ENCODE measurements at places on chromosomes 11 and 22.

- no peak for DNase-seq
Measured at GRCh38 chr11:110968348-110969062, 256.3 kb upstream of the ARHGAP20 start.

DNA sequence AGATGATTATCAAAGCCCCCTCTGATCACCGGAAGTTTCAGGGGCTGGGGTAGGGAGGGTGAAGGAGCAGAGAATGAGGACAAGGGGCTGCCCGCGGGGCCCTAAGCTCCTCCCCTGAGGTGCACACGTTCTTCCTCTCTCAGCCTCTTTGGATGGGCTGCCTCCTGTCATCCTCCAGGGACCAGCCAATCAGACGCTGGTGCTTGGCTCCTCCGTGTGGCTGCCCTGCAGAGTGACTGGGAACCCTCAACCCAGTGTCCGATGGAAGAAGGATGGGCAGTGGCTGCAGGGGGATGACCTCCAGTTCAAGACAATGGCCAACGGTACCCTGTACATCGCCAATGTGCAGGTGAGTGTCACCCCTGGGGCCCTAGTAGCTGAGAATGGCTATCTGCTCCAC lies 7.5 kb downstream of the ROBO3 start:
- no peak for DNase-seq

DNA sequence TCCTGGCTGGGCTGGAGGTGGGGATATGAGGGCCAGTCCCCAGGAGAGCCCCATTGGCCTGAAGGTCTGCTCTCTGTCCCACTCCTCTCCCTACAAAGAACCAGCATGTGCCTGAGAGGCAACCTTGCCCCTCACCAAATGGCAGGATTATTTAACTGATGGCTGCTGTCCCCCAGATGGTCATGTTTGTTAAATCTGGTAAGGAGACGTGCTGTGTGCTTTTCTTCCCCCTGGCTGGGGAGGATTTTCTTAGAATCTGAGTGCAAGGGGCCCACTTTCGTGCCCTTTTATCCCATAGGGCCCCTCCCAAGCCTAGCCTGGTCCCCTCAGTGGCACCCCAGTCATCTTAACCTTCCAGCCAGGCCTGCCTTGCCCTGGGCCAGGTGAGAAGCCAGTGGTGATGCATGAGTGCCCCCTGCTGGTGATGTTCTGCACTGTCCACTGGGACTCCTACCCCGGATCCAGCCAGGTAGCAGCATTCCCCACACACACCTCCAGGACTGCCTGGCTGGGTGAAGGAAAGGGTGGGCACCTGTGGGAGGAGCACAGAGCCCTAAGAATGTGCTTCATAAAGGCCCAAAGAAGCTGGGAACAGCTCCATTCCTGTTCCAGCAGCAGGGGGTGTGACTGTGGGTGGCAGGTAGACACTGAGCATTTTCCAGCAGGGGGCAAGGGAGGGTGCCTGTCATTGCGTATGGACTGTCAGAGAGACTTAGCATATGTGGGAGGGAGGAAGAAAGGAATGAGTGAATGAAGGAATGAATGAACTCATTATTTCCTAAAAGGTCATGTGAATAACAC lies 28.9 kb downstream of the MFNG start:
- peak; percentile 49 for DNase-seq

GRCh38 chr22:37202001-37202555 lies 10.2 kb downstream of the SSTR3 start:
- DNase-seq, result no peak

DNA sequence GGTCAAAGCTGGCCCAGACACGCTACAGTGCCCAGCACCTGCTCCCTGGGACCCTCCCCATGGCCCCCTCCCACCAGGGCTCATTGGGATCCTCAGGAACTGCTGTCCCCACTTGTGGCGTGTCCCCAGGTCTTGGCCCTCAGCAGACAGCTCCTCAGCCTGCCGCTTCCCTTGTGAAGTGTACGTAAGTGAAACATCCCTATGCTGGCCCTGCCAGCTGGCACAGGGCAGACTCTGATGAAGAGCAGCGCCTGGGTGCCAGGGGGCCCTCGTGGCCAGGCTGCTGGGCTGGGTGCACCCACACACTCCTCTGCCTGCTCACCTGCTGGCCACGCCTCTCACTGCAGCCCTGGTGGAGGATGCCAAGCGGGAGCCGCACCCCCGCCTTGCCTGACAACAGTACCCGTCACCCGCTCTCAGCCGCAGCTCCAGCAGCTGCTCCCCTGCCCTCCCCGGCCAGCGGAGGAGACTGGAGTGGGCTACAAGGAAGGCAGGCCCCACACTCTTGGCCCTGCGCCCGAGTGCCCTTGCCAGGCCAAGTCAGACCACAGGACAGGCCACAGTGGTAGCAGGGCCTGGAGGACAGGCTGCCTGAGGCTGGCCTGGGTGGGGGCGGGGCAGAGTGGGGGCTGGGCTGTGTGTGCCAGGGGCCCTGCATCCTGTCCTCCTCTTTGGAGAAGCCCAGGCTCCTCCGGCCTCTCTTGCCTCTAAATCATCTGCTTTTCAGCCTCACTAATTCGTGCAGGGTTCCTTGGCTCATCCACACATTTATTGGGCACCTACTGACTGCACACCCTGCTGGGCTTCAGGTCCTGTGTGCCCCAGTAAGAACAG lies 39.5 kb downstream of the IGF2 start:
- DNase-seq, result no peak

GRCh38 chr22:28151151-28151816 lies 232.2 kb upstream of the PITPNB start:
- no peak for DNase-seq

- DNase-seq, result no peak
Measured at GRCh38 chr11:118232659-118233058, 7.8 kb upstream of the JAML start.

DNA sequence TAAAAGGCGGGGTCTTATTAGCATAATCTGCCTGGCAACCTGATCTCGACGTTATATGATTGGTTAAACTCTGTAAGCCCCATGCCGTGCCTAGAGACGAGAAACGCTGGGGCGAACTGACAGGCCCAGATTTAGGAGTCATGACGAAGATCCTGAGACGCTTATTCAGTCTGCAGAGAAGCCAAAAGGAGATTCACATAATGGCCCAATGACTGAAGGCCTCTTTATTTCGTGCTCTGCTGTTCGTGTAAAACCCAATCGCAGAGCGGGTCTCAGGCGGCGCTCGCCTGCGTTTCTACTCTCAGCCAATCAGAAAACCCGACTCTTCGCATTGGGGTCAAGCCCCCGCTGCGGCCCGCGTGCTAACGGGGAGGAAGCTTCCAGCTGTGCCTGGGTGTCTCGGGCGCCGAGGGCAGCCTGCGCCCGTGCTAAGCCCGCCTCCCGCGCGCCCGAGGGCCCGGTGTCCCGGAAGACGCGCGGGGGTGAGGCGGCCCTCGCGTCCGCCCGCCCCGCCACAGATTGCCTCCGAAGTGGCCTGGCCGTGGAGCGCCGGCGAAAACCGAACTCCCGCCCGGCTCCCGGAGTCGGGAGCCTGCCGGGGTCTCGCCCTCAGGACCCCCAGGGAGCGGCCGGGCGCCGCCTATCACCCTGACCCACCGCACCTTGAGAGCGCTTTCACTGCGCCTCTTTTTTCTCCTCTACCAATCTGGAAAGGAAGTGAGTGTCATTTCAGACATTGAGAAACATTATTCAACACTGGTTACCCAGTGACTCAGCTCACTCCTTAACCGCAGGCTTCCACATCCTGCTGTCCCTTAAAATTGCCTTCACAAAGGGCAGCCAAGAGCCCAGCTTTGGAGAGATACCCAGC lies 446 bp upstream of the PRDM10 start:
- DNase-seq, result peak; percentile 86

- DNase-seq, result no peak
Measured at GRCh38 chr22:27378311-27378800, 423.2 kb downstream of the MN1 start.

- DNase-seq, result no peak
Measured at GRCh38 chr11:3189886-3190583, 24.9 kb upstream of the OSBPL5 start.

GRCh38 chr22:26887916-26888315 lies 230.5 kb downstream of the MIAT start:
- no peak for DNase-seq

DNA sequence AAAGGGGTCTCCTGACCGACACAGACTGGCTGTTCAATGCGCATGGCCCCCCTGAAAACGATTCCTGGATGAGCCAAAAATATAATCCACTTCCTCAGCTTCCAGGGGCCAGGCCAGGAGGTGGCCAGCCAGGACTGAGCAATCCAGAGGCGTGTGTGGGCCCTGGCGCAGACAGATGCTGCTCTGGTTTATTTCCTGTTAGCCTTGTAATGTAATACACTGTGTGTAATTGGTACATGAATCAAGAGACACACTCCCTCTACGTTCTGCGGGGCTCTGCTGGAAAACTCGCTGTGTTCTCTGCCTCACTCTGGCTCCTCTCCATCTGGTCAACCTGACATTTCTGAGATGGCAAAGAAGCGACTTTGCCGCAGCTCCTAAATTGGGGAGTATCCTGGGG lies 26.3 kb upstream of the ISX start:
- no peak for DNase-seq

GRCh38 chr11:28209906-28210305 lies 101.7 kb downstream of the METTL15 start:
- DNase-seq, result no peak

GRCh38 chr11:967995-968751 lies 42.5 kb downstream of the AP2A2 start:
- DNase-seq, result no peak

DNA sequence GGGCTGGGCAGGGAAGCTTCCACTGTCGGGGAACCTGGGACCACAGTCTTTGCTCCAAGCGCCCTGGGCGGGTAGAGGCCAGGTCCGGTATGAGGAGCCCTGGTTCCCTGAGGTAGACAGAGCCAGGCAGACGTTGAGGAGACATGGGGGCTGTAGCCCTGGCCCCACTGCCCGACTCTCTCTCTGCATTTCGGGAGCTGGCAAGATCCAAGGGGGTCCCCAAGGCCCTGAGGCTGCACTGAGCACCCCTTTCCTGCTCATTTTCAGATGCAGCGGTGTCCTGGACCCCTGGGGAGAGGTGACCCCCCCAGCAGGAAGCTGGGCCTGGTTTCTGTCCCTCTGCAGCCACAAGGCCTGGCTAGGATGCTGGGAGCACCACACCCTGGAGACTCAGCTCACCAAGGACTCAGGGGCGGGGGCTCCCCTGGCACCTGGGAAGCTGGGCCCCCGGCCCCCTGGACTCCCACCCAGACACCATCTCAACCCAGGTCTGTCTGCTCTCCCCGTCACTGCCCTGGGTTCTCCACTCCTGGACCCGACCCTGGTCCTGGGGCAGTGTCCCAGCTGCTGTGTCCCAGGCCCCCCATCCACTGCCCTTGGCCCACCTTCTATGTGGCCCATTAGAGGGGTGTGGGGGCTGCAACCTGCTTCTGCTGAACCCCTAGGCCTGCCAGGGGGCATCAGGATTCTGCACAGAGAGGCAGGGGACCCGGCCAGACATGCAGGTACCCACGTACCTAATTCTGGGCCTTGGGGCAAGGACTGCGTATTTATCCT lies 15.0 kb upstream of the MUC6 start:
- no peak for DNase-seq

GRCh38 chr11:1643146-1643690 lies 13.6 kb downstream of the KRTAP5-5 start:
- no peak for DNase-seq

- DNase-seq, result no peak
Measured at GRCh38 chr11:67301313-67301921, 1.9 kb upstream of the SSH3 start.

DNA sequence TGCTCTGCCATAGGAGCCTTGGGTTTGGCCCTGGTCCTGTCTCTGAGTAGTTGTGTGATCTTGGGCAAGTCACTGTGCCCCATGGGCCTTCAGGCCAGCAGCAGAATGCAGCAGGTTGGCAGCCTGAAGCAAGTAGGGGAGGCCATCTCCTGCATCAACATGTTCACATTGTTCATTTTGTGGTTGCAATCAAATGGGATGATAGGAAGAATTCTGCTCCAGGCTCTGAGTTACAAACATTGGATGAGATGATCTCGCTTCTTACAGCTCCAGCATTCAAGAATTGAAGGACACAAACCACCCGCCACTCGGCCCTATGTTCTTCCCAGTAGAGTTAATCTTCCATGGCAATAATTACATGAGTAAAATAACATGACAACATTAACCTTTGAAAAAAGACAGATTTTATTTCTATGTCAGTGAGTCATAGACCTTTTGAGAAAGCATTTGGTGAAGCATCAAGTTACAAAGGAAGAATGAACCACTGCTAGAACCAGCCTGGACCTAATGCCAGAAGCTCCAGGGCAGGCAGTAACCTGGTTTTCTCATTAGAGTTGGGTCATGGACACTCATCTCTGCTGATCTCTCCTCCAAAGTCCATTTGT lies 308.3 kb upstream of the NCAM1 start:
- no peak for DNase-seq

DNA sequence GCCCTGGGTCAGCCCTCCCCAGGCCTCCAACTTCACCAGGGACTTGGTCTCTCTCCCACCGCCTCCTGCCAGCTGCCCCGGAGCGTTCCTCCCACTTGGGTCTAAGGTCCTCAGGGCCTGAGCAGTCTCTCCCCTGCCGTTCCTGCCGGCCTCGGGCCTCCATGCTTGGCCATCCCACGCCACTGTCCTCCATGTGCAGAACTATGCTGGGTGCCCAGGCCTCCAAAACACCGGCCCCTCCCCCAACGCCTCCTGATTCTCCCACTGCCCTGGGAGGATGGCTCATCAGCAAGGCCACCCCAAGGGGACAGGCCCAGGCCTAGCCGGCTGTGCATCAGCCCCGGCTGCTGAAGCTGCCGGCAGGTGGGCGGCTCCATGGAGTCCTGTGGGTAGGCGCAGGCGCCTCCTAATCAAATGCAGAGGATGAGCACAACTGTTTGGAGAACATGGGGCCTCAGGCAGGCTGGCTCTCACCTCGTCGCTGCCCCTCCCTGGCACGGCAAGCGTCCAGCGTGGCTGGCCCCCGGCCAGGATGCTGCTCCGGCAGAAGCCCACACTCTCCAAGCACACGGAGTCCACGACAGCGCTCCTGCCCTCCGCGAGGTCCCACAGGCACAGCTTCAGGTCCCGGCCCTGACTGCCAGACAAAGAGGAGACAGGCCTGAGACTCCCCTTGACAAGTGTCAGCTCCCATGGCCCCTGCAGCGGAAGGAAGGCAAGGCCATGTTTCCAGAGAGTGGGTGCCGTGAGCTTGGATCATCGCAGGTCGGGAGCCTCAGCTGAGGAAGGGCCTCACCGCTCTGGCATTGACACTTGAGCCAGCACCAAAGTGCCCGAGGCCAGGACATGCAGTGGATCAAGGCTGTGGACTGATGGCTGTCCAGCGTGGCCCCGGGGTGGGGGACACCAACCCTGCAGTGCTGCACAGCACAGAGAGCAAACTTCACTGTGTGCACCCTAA lies 42.6 kb downstream of the GNB1L start:
- DNase-seq, result no peak

DNA sequence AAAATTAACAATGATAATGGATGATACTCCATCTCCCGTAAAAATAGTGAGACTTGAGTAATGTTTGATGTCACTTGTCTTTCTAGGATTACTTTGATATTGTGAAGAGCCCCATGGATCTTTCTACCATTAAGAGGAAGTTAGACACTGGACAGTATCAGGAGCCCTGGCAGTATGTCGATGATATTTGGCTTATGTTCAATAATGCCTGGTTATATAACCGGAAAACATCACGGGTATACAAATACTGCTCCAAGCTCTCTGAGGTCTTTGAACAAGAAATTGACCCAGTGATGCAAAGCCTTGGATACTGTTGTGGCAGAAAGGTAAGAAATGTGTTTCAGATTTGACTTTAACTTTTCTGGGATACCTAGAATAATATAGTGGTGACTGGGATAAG lies 48.0 kb upstream of the L3MBTL2 start:
- DNase-seq, result no peak

- no peak for DNase-seq
Measured at GRCh38 chr11:95977534-95978174, 53.7 kb upstream of the MTMR2 start.

GRCh38 chr11:11407065-11407762 lies 54.2 kb upstream of the CSNK2A3 start:
- no peak for DNase-seq

All from T-helper 1 cell (primary cell).